ENCODE measurements at places on chromosomes 13 and 19.
A peak's percentile ranks its signal among the peaks of the same experiment; 100 is the strongest.

- no peak for DNase-seq
Observed at GRCh38 chr19:35164418-35164817, 9.9 kb downstream of the FXYD5 start.

DNA sequence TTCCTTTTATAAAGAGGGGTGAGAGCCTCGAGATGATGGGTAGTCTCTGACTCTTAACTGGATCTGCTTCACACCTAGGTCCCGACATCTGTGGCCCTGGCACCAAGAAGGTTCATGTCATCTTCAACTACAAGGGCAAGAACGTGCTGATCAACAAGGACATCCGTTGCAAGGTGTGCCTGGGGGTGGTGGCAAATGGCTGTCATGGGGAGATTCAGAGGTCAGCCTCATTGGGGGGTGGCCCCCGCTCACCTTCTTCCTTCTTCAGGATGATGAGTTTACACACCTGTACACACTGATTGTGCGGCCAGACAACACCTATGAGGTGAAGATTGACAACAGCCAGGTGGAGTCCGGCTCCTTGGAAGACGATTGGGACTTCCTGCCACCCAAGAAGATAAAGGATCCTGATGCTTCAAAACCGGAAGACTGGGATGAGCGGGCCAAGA lies 1.6 kb downstream of the CALR start:
- DNase-seq = no peak

DNA sequence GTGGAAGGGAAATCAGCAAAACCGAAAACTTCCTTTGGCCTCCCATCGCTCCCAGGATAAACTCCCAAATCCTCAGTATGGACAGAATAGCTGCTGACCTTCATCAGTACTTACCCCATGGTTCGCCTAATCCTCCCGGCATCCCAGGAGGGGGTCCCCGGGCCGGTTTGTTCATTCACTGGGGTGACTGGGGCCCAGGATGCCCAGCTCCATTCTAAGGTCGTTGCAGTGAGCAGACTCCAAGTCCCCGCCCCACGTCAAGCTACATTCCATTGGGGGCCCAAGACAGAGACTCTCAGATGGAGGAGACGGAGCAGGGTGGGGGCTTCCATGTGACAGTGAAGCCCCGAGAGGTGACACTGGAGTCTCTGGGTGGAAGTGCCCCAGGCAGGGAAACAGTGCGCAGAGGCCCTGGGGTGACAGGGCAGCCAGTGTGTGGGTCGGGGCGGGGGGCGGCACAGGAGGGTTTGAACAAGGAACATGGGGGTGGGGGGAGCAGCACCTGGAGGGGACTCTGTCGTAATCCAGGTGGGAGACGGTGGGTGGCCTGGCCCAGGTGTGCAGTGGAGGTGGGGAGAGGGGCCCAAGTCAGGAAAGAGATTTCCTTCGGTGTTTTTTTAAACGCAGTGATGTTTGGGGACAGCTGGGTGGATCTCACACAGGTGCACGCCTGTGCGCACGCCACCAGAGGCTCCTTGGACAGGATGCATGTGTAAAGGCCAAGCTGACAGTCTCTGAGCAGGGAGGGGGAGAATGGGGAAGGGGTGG lies 5.1 kb downstream of the SSBP4 start:
- no peak for DNase-seq

- no peak for DNase-seq
Observed at GRCh38 chr13:21240586-21240985, 64.1 kb downstream of the MRPL57 start.

DNA sequence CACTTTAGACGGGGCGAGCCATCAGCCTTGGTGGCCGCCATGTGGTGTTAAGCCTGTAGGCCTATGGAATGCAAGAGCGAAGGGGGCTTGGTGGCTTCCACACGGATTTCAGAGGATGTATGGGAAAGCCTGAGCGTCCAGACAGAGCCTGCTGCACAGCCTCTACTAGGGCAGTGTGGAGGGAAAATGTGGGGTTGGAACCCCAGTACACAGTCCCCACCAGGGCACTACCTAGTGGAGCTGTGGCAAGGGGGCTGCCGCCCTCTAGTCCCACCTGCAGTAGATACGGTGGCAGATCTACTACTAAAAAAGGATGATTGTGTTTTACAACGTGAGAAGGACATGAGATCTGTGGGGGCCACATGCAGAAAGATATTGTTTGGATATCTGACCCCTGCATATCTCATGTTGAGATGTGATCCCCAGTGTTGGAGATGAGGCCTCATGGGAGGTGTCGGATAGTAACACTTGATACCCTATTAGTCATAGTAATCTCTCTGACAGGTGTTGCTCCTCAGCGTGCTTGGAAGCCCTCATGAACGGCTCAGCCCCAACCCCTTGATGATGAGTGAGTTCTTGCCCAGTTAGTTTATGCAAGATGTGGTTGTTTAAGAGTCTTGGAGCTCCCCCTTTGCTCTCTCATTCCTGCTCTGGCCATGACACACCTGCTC lies 45.6 kb downstream of the LHFPL6 start:
- no peak for DNase-seq

DNA sequence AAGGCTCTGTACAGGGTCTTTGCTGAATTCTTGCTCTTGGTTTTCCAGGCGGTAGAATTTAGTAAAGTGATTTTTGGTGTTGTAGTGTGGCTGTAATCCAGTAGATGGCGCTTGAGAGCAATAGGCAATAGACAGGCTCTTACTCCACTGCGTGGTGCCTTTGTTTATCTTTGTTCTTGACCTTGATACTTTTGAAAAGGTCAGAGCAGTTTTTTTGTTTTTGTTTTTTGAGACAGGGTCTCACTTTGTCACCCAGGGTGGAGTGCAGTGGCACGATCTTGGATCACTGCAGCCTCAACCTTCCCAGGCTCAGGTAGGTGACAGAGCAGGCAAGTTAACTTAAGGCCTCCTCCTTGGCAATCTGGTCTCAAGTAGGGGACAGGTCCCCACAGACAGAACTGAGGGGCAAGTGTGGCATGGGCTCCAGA lies 12.2 kb upstream of the LILRA5 start:
- DNase-seq = peak; percentile 4

DNA sequence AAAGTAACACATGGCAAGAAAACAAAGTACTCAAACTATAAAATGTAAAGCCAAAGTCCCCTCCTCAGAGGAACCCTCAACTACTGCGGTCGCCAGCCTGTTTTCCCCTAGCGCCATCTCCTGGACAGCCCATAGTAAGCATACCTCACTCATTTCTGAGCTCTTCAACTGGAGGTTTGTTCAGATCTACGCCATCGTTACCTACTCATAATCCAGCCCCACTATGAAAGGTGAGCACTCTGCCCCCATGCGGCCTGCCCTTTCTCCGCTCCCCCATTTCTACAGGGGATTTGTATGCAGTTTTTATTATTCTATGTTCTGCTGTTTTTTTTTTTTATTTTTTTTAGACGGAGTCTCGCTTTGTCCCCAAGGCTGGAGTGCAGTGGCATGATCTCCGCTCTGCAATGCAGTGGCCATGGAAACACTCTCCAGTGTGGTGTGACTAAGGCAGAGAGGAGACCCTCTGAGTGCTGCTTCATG lies 26.2 kb downstream of the OPA3 start:
- peak; percentile 10 for DNase-seq

DNA sequence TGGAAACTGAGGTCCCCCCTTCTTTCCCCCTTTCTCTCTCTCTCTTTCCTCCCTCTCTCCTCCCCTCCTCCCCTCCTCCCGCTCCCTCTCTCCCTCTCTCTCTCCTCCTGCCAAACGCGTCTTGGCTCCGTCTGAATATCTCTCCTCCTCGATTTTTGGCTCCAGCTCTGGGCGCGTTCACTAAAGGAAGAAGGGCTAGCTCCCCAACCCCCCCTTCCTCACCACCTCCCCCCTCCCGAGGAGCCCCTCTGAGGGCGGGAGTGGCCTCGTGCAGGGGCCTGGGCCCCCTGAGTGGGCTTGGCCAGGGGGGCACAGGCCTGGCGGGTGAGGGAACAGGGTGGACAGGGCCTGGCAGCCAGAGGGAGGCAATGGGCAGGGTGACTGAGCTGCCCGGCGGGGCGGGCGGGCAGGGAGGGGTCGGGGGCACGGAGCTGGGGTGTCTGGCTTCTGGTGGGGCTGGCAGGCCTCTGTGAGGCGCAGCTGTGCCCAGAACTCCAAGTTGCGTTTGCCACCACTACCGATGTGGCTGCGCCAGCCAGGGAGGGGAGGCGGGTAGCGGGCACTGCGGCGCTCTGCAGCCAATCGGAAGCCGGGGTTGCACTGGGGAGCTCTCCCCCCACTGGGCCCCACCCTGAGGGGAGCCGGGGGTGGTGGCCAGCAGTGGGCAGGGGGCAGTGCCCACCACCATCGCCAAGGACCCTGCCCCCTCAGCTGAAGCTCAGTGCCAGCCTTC lies 7.1 kb downstream of the NFIX start:
- DNase-seq = no peak

DNA sequence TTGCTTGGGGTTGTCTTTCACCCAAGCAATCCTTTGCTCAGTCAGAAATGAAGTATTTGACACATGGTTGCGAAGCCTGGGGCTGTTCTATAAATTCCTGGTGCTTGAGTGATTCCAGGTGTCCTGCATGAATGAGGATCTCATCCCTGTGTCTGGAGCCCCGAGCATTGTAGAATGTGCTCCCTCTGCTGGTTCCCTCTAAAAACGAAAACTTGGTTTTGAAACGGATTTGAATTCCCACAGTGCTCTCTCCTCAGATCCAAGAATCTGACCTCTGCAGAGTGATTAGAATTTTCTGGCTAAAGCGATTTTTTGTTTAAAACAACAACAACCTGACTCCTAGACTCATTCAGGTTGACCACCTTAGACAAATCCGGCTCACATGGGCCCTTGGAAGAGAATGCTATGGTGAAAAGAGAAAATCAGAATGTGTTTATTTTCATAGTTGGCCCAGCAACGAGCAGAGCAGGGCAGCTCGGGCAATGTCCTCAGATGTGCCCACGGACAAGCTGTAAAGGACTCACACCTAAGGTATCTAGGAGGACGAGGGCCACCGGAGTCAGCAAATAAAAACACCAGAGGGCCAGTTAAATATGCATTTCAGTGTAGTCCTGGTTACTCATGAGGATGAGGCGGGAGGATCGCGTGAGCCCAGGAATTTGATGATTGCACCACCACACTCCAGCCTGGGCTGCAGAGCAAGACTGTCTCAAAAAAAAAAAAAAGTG lies 8.7 kb upstream of the ATP12A start:
- peak; percentile 57 for DNase-seq

DNA sequence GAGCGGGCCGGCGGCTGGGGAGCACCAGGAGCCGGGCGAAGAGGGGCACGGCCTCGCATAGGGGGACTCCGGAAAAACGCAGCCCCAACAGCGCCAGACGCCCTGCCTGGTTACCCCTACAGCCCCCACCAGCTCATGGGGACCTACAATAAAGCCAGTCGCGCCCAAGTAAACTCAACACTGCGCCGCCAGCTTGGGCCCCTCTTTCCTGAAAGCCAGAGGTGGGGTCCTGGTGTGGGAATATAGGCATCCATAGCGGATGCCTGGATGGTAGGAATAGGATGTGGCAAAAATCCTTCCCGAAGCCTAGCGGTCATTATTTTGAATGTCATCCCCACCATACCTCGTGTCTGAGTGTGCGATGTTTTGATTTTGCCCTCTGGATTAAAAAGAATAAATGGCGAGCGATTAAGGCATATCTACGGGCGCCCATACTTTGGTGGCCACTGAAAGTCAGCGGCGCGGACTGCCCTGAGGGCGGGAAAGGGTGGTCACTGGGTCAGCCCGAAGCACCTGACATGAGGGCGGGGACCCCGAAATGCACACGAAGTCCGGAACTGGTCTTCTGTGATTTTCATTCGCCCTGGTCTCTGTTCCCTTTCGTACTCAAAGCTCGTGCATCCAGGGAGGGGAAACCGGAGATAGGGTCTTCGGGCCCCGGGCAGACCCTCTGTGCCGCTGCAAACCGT lies at the start of the genes NHLRC3 and PROSER1:
NHLRC3 (plus strand) TSS at position 577 of the 689 bp plus-strand sequence. CDS start 184 bp downstream, outside the sequence.
PROSER1 (minus strand) TSS at position 210 of the 689 bp plus-strand sequence. CDS start 847 bp downstream, outside the sequence.
- DNase-seq = peak; percentile 96

GRCh38 chr13:98577836-98578285 lies 954 bp upstream of the STK24 start:
- no peak for DNase-seq

GRCh38 chr19:38692458-38693379 lies 45.3 kb downstream of the ACTN4 start:
- DNase-seq = no peak

GRCh38 chr19:48341515-48342413 lies 16.4 kb downstream of the EMP3 start:
- no peak for DNase-seq

DNA sequence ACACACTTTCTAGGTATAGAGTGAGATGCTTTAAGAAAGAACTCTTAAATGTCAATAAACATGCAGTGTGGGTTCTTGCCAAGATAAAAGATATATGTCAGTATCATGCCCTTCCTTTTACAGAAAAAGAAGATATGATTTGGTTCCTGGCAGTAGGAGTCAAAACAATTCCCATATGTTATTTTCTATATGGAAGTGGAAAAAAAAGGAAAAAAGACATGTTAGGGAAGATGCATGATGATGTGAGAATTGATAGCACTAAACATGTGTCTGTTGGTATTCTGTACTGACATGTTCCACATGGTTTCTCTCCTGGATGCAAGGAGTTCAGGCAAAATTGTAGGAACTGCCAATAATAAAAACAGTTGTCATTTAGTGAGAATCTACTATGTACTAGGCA lies 318.8 kb upstream of the DACH1 start:
- no peak for DNase-seq

DNA sequence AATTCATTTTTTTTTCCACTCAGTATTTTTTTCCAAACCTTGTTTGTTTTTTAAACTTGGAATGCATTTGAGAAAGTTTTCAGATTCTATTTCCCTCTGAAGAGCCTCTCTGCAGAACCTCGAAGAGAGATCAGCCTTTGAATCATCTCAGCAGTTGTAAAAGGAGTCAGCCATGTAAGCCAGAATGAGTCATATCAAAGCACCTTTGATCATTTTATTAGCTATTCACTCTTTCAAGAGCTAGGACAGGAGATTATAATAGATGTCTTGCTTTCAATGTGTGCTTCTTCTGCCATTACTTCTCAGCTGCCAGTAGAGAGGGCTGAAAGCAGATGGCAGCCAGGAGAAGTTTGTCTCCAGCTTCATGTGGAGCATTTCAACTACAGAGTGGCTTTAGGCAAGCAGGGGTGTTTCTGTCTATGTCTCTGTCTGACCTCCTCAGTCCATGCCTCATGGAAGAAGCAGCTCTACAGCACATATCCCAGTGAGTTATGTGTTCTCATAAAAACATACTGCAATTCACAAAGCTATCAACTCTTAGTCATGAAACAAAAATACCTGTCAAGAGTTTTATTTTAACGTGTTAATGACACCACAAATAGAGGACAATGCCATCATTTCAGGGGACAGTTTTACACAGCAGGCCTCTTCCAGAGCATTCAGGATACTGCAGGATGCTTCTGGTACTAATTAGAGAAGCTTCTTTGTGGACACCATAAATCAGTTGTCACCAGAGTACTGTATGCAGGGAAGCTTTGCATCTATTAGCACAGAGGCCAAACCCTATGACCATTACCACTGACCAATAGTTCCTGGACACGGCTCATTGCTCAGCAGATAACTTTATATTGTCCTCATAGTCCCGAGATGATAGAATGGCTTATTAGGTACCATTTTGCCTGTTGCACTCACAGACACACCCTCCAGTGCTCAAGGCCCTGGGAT lies 94.3 kb downstream of the NHLRC3 start:
- DNase-seq = no peak

GRCh38 chr19:1540365-1540925 lies 16.6 kb downstream of the PLK5 start:
- DNase-seq = no peak

Measured in SK-N-DZ (cell line).